ENCODE measurements at places on chromosomes 7 and 10.

DNA sequence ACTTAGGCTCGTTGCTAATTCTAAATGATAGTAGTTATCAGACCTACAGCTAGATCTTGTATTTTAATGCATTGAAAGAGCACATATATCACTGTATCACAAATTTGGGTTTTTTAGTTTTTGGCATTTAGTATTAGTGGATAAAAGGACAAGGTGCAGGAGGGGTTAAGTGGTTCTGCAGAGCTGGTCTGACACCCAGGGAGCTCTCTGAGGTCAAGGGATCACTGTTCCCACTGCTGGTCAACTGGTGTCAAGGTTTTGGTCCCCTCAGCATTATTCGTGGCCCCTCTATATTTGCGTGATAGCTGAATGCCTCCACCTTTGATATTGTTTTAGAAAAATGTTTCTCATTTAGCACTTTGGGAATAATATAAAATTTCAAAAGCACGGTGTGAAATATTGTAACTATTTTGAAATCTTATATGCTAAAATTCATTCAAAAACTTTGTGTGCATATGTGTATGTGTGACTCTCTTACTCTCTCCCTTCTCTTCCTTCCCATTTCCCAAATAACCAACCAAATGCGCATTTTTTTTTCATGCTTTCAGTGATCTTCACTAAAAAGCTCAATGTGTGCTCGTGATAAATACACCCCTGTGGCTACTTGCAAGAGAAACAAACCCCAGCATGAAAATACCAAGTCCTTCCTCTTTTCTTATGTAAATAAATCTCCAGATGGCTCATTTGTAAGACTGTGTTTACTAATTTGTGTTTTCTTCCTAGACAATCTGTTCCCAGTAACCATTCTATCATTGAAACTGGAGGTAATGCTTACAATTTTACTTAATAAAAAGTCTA is 309.2 kb downstream of the FGFR2 start:
- no peak for DNase-seq

DNA sequence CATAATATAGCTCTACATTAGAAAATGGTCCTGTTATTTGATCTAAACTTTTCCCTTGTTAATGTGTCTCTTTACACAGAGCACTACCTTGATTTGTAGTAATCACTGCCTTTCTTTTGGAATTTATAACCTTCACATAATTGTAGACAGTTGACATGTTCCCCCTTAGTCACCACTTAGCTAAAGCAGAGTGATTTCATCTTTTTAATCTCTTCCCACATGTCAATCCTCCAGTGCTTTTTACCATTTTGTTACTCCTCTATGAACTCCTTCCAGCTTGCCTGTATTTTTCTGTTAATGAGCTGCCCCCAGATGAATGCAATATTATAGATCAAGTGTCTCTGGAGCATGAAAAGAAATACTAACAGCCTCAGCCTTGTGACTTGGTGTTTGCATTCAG is 2.6 kb upstream of the PPP1R3A start:
- no peak for DNase-seq

GRCh38 chr7:54888067-54888733 is 129.2 kb upstream of the SEC61G start:
- DNase-seq, result no peak

- no peak for DNase-seq
Measured at GRCh38 chr10:121337427-121337826, 260.8 kb downstream of the FGFR2 start.

- peak; percentile 72 for DNase-seq
Measured at GRCh38 chr7:140209866-140210609, 33.3 kb upstream of the KDM7A start.

- DNase-seq, result no peak
Measured at GRCh38 chr7:130356121-130356875, 11.7 kb downstream of the CPA5 start.

DNA sequence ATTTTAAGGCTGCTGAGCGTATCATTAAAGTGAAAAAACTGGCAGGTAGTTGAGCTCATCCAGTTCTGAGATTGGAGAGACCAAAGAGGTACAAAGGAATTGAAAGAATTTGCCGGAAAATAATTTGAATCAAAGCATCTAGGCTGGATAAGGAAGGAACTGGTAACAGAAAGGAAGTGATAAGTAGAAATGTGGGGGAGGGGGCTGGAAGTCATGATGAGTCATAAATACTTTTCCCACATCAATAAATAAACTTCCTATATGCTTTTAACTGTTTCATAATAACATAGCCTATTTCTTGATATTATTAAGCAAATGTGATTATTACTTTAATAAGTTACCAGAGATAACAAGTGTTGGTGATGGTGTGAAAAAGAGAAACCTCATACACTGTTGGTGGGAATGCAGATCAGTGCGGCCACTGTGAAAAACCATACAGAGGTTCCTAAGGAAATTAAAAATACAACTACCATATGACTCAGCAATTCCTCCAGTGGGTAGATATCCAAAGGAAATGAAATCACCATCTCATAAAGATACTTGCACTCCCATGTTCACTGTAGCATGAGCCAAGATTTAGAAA is 27.0 kb downstream of the ZNF438 start:
- no peak for DNase-seq

- no peak for DNase-seq
Measured at GRCh38 chr10:112124866-112125265, 58.7 kb downstream of the GPAM start.

- no peak for DNase-seq
Measured at GRCh38 chr10:76270464-76270863, 839.0 kb downstream of the LRMDA start.

DNA sequence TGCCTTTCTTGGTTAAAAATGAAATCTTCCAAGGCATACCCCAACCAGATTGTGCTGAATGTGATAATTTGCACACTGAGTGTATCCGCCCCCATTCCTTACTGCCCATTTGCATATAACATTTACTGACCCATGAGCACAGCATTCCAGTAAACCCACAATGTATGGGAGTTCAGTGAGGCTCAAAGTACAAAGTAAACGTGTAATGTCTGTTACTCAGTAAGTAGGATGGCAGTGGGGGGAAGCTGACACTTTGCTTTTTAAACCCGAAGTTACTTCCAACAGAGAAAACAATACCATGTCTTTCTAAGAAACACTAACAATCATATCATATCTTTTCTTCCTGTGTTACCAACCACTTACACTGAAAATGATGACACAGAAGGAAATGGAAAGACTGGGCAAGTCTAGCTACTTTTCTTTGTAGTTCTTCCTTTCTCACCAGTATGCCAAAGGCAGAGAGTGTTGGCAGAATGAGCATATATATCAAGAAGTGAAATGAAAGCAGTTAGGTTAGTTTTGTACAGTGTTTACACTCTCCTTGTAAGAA is 27.1 kb upstream of the SOSTDC1 start:
- no peak for DNase-seq

DNA sequence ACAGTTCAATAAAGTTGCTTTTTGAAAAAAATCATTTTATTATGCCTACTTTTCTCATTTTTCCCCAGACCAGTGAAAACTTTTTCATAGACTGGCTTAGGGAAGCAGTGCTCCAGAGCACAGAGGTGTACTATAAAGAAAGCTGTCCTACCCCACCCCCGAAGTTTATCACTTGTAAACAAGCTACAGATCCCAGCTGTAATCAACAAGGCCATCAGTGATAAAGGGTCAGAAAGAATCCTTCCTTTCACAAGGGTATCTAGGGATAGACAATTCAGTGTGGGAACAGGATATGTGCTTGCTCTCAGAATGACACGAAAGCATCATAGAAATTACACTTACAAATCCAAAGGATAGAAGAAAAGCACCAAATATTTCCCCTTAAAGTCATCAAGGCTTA is 4.5 kb downstream of the PRDX3 start:
- DNase-seq, result no peak

GRCh38 chr7:142805350-142806021 is 34.7 kb downstream of the PRSS2 start:
- DNase-seq, result no peak

GRCh38 chr10:14815681-14816080 is 22.2 kb downstream of the CDNF start:
- no peak for DNase-seq

- DNase-seq, result no peak
Measured at GRCh38 chr7:31335161-31335856, 5.2 kb downstream of the NEUROD6 start.

- no peak for DNase-seq
Measured at GRCh38 chr10:93198401-93199131, 124.9 kb downstream of the CYP26A1 start.

GRCh38 chr7:157593541-157593940 is 256.7 kb downstream of the DNAJB6 start:
- DNase-seq, result no peak

DNA sequence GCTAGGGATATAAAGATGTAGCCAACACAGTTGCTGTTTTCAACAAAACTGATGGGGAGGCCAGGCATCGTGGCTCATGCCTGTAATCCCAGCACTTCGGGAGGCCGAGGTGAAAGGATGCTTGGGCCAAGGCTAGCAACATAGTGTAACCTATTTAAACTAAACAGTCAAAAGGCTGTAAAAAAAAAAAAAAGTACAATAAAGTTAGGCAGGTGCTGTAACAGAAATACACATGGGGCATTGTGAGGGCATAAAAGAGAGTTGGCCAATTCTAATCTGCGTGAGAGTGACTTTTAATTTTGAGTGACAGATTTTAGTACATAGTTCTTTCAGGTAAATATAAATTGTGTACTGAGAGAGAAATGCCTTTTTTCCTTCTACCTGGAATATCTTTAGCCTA is 6.2 kb downstream of the XRCC2 start:
- DNase-seq, result no peak

- DNase-seq, result peak; percentile 28
Measured at GRCh38 chr10:18204039-18204835, 64.0 kb downstream of the CACNB2 start.

- DNase-seq, result no peak
Measured at GRCh38 chr7:14071045-14071444, 81.6 kb upstream of the ETV1 start.

All from activated CD4-positive, alpha-beta T cell treated with anti-CD3 and anti-CD28 coated beads, Interleukin-2, amount 10 ng/mL, durations not matched to agents 7 days and 5 days (primary cell).